COLO829 (cell line): ENCODE measurements at places on chromosomes 12 and 14.

DNA sequence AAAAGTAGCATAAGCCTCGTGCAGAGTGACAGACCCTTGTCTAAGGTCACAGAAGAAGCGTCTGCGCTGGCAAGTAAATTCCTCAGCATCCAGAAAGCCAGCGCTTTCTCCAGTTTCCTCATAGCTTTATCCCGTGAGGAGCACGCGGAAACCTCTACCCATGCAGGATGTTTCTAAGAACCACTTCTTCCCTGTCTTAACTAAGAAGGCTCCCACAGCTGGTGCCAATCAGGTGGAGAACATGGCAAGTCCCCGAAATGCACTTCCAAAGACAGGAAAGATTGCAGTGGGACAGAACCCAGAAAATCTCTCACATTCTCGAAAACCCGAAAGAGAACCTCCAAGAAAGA, 968 bp upstream of the ARID4A start:
- DNase-seq: no peak

DNA sequence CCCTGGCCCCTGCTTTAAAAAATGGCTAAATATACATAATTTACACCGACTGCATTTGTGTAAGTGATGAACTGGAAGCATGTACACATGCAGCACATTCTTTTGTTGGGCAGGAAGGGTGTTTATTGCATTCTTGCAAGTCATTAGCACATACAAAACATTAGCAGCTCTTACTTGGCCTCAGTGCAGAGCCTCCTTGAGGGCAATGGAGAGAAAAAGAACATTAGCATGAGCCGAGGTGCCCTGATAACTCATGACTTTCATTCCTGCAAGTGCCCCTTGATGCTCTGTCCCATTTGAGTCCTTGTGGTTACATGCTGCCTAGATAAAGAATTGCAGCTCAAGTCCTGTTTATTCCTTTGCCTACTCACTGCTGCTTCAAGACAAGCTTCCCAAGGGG, 61.9 kb downstream of the PAX9 start:
- DNase-seq: no peak

GRCh38 chr14:77267937-77268699, 2.9 kb downstream of the NGB start:
- no peak for DNase-seq

DNA sequence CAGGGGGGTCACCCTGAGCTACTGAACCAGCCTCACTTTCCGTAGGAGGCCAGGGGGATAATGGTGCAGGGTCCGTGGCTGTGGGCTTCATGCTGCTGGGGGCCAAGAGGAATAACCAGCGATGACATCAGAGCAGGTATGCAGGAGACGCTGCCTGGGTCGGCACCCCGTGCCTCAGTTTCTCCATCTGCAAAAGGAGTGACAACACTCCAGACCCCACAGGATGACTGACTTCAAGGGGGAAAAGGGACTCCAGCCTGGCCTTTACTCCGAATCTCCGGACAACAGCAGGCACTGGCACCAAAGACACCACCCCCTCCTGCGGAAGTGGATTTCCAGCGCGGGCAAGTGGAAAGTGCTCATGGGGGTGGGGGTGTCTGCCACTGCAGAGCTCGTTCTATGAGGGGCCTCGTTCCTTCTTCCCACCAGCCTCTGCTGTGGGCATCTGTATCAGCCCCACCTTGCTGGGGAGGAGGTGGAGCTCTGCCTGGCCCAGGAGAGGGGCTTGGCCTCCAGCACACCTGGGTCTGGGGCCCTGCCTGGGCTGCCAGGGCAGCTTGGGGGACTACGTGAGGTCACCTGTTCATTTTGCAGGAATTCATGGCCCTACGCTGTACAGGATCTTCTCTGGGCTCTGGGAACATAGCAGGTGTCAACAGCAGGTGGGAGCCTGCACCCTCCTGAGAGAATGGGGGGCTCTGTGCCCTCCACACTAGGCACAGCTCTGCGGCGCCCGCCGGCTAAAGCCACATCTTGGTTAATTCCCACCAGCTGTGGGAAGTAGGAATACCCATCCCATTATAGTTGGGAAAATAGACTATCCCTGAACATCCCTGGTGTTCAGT, 216.6 kb upstream of the C14orf180 start:
- no peak for DNase-seq

DNA sequence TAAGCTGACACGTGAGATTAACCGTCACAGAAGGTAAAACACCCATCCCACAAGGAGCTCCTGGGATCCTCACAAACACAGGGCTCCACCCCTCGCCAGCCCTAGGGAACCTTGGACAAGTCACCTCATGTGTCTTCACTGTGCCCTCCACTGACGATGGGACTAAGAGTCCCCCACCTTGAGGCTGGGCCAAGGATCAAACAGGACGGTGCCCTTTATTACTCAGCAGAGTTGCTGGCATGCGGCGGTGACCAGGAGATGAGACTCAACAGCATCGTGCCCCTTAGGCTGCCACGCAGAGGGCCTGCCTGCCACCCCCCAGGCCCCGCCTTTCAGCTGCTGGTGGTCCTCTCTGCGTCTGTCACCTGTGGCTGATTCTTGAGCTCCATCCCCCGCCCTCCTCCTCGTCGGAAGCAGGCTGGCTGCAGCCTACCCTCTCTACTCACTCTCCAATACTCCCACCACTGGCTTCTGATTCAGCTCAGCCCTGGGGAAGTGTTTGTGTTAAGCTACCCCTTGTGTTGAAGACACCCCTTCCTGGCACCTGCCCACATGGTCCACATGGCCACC, 105.2 kb downstream of the DICER1 start:
- no peak for DNase-seq

DNA sequence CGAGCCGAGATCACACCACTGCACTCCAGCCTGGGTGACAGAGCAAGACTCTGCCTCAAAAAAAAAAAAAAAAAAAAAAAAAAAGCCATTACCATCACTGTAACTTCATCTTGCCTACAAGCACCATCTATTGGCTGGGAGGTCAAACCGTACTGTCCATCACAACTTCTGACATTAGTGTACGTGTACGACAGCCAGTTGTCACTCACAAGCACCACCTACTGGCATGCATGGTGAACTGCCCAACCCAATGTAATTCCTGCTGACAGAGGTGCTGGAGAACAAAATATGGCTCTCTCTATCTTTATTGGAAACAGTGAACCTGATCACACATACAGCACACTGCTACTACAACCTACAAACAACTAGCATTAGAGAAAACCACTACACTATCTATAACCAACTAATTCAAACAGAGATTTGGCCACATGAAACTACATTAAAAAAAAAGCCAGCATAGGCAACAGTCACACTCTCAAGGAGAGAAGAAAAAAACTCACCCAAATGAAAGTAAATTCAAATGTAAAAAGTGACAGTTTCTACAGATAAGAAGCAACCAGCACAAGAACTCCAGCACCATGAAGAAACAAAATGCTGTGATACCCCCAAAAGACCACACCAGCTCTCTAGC, 82.3 kb downstream of the PUS7L start:
- peak; percentile 13 for DNase-seq

DNA sequence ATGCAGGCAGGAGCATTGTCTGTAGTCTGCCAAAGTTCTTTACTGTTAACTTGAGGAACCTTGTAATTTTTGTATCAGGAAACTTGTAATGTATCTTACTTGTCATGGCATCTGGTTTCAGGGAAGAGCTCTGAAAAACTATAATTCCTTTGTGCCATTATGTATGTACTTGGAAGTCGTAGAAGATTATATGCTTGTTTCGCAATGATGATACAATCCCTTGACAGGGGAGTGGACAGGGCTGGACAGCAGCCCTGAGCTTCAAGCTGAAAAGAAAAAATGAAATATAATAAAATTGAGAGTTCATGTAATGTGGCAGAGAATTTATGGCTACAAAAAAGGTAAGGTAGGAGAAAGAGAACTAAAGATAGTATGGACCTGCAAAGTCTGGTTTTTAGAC, 7.4 kb upstream of the DLGAP5 start:
- DNase-seq: no peak

- DNase-seq: no peak
Measured at GRCh38 chr12:93007544-93007943, 78.4 kb upstream of the EEA1 start.

DNA sequence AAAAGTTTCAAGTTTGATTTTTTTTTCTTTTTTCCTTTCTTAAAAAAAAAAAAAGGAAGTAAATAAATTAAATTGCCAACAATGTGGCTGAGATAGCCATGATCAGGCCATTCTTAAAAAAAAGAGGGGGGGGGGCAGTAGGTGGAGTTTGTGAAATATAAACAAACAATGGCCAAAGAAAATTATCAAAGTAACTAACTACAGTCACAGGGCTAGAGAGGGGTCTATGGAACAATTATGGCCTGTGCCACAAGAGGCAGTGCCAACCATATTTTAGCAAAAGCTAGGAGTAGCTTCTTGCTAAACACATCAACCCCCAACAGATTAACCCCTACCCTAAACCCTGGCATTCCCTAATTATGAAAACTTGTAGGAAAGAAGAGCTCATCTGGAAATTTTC, 16.2 kb upstream of the SMARCC2 start:
- no peak for DNase-seq

DNA sequence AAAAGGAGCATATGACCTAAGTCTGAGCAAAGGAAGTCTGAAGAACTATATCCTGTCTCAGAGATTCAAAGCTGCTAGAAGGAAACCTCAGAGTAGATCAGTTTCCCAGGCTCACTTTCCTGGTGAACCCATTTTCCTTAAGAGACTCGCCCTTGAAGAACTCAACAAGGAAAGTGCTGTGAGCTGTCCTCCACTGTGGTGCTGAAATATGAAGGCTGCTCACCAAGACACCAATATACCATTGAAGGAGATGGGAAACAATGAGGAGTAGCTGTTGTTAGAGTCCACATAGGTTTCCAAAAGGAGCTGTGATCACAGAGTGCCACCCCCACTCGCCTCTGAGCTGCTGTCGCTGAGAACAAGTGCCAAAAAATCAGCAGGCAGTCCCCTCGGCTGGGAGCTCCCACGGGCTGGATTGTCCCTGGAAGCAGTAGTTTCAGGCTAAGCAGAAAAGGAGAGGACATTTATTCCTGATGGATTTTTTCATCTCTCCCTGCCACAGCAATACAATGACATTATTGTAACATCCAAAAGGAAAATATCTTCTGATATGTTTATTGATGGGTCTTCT, 282.1 kb downstream of the RPS29 start:
- DNase-seq: peak; percentile 27

GRCh38 chr12:105455261-105455660, 124.8 kb downstream of the C12orf75 start:
- DNase-seq: no peak

- DNase-seq: no peak
Measured at GRCh38 chr14:50099335-50099734, 17.0 kb downstream of the VCPKMT start.

GRCh38 chr14:24665440-24665991, 31.5 kb upstream of the GZMB start:
- no peak for DNase-seq

DNA sequence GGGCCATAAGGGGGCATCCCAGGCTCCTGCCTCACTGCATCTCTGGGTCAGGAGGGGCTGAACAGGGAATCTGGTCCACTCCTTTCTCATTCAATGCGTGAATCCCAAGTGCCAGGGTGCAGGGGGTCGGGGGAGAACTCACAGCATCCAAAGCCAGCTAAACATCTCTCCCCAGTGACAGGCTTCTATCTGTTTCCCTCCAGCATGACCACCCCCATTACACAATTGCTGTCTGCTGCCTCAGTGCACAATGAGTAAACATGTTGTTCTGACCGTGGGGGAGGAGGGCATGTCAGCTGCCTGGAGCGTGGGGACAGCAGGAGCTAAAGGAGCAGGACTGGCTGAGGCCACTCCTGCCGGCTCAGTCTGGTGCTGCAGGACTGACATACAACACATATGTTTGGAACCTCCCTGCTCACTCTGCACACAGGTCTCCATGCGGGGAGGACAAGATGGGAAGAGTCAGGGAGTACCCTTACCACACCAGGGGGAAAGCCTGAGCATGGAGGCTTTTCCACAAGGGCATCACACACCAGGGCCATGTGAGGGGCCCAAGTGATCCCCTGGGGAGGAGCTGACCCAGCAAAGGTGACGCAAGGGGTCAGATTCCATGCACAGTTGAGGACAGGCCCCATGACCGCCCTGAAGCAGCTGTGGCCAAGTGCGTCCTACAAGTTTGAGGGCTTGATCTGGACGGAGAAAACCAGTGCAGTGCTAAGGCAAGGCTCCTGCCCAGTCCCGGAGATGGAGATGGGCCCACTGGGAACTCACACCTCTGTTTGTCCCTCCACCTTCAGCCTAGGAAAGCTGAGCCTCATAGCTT, 1.4 kb downstream of the TNS2 start:
- no peak for DNase-seq

GRCh38 chr14:69360438-69361108, 37.5 kb downstream of the ERH start:
- DNase-seq: no peak

GRCh38 chr12:123051556-123051955, 71.1 kb downstream of the ARL6IP4 start:
- no peak for DNase-seq

DNA sequence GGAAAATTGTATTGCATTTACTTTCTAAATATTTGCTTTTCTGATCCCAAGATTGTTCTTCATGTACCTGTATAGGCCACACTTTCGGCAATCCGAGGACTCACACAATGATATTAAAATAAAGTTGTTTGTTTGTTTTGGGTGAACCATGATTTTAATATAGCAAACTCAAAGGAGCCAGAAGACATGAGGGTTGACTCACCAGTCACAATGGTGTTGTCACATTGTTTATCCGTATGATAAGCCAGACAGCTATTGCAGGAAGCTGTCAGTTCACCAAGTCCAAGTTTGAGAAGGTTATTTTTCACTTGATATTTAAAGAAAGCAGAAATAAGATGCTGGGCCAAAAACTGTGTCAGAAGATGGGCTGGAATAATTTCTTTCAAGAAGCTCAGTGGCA, 67.1 kb upstream of the CPM start:
- no peak for DNase-seq

DNA sequence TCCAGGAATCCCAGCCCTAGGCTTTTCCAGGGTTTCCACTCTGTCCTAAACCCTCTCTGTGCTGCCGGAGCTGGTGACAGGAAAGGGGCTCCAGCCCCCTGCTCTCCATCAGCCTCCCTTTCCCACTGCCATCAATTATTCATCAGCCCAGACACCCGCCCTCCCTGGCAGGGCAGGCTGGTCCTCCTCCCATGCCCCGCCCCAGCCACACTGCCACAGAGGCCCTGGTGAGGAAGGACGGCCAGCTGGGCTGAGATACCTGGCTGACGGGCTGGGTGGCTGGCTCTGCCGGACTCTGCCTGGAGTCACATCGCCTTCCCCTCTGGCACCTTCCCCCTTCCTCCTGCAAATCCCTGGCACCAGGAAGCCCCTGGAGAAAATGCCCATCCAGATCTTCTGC, 11.9 kb upstream of the SMARCD1 start:
- no peak for DNase-seq

DNA sequence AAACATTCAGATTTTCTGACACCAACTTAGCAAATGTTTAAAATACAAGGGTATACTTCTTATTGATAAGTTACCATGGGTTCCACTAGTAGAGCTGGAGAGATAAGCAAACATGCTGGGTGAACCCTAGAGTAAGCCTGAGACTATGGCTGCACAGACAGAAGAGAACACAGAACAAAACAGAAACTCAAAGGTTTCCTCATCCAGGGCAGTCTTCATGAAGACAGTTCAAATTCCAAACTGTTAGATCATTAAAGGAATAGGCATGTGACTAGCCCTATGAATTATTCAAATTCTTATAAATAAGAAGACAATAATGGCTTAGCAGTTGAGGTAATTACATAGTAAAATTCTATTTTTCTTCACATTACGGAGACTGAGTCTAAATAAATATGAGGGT, 28.1 kb downstream of the BTBD7 start:
- peak; percentile 4 for DNase-seq
